ENCODE measurements at places on chromosomes 6 and 20.
A peak's percentile ranks its signal among the peaks of the same experiment; 100 is the strongest.

- no peak for DNase-seq
Measured at GRCh38 chr6:34546551-34547321, 9.4 kb downstream of the SPDEF start.

- no peak for DNase-seq
Measured at GRCh38 chr6:121770943-121771342, 335.5 kb downstream of the GJA1 start.

DNA sequence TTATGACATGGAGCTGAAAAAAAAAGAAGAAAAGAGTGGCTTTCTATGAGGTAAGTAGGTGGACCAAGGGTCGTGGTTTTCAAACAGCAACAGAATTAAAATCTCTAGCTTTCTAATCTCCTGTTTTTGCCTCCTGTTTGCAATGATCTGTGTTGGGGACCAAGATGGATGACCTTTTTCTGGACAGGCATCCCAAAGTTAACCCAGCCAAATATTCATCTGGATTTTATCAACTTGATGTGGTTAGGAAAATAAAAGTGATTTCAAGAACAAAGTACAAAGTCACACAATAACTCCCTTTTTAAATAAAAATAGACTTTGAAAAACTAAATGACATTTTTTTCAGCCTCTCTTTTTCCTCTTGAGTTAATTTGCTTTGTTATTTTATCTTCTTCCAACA lies 282.1 kb upstream of the PRDM1 start:
- no peak for DNase-seq

DNA sequence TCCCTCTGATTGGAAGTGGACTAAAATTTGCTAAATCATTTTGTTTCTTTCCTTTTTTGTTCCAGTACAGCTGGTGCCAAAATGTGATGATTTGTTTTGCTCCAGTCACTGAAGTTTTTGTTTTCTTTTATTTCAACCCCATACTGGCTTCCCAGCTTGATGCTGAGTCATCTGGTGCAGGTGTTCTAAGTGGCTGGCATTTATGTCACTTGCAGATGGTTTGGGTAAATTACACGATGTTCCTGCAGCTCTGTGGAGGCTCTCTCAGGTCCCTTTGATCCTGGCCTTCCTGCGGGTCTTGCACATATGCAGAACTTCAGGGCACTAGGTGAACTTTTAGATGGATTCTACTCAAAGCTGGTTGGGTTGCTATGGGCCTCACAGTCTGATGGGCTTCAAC lies 577.7 kb downstream of the HAO1 start:
- no peak for DNase-seq

DNA sequence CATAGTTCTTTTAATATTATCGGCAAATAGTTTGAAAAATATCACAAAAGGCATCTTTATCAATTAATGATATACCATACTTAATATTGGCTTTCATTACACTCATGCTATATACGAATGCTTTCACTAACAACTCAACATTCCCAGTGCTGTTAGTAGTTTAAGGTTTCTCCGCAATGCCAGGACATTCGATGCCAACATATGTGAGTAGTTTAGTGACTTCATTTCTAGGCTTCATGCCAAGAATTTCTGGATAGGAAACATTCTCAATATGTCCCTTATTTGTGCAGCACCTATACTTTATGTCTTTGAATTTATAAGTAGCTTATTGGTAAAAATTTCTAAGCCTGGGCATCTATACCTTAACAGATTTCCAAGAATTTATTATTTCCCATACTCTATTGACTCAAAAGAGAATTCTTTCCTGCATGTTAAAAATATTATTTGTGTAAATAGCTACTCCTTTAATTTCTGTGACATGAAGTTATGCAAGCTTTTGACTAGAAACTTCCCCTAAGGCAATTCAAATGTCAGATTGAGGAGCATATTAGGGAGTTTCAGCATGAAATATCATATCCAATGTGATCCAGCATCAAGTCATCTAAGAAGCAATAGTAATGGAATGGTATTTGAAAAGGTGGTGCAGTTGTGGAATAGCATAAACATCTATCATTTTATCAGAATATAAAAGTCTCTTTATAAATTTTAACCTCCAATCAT lies 236.0 kb upstream of the STXBP5 start:
- no peak for DNase-seq

GRCh38 chr6:109793792-109794191 lies 102.7 kb downstream of the FIG4 start:
- peak; percentile 59 for DNase-seq

DNA sequence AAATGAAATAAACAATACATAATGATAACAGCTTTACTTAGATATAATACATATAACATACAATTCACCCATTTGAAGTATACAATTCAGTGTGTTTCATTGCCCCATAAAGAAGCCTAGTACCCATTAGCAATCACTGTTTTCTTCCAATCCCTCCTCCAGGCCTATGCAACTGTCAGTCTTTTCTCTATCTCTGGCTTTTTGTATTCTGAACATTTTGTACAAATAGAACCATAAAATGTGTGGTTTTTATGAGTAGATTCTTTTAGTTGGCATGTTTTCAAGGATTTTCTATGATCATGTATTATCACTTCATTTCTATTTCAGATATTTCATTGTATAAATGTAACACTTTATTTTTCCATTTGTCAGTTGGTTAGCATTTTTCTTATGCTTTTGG lies 54.6 kb upstream of the MYO6 start:
- DNase-seq: no peak

GRCh38 chr6:727856-728255 lies 34.9 kb upstream of the EXOC2 start:
- DNase-seq: no peak

DNA sequence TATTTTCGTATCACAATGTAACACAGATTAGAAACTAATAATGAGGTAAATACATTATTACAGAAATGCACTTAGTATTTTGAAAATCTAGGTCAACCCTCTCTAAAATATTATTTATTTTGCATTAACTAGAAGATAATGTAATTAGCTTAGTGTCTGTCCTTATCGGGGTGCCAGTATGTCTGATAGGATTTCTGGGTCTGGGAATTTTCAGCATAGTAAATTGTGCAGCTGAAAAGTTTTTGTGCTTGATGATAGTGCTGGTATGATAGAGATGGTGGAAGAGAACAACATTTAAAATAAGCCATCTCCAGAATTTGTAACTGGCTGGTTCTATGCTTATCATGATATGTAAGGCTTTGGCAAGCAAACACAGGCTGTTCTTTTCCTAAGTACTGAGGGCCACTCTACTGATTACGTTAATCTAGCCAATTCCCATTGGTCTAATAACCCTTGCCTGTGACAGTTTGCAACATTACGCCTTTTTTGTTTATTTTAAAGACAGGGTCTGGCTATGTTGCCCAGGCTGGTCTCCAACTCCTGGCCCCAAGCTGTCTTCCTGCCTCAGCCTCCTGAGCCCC lies 50.8 kb downstream of the PREP start:
- no peak for DNase-seq

DNA sequence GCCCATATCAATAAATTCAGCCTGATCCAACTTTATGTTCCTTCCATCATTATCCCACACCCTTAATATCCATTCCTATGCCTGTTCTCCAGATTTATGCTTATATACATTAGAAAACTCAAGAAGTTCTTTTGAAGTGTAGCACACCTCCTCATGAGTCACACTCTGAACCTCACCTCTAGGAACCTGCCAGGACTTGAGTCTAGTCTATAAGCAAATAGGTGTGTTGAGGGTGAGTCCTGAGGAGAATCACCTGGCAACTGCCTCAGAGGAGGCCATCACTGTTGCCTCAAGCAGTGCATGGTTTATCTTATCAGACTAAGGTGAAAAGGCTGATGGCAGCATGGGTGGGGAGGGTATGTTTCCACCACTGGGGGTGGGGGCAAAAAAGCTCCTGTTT lies 496.7 kb downstream of the C6orf118 start:
- DNase-seq: no peak

DNA sequence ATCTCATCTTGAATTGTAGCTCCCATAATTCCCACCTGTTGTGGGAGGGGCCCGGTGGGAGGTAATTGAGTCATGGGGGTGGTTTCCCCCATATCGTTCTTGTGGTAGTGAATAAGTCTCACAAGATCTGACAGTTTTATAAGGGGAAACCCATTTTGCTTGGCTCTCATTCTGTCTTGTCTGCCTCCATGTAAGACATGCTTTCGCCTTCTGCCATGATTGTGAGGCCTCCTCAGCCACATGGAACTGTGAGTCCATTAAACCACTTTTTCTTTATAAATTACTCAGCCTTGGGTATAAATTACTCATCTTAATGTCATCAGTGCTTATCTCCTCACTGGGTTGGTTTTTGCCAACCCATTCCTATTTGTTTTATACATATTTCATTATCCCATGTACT lies 142.0 kb upstream of the GMDS start:
- DNase-seq: no peak

- no peak for DNase-seq
Measured at GRCh38 chr6:3687847-3688246, 63.7 kb downstream of the PXDC1 start.

DNA sequence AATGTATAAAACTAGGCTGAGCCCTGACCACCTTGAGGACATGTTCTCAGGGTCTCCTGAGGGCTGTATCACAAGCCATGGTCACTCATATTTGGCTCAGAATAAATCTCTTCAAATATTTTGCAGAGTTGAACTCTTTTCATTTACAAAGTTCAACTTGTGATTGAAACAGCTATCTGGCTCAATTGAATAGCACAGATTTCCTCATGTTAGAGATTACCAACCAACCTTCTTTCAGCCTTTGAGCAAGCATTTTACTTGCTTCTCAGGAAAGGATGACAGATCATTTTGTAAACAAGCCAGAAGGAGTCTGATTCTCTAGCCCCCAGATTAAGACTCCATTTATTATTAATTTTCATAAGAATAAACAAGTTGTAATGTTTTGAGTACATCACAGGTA lies 111.0 kb upstream of the DOK5 start:
- no peak for DNase-seq

DNA sequence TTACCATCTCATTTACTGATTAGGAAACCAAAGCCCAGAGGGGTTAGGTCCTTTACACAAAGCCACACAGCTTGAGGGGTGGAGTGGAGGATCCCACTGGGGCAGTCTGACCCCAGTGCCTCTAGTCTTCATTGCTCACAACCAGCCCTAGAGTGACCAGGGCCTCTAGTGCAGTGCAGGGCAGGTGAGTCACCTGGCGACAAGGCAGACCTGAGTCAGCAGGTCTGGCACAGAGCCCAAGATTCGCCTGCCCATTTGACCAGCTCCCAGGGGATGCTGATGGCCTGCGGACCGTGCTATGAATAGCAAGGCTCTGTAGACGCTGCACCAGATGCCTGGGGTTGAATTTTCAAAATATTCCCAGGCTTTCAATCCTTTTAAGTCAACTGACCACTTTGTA lies 29.9 kb downstream of the CDH26 start:
- peak; percentile 80 for DNase-seq

GRCh38 chr6:163998496-163998895 lies 584.0 kb downstream of the QKI start:
- DNase-seq: no peak

DNA sequence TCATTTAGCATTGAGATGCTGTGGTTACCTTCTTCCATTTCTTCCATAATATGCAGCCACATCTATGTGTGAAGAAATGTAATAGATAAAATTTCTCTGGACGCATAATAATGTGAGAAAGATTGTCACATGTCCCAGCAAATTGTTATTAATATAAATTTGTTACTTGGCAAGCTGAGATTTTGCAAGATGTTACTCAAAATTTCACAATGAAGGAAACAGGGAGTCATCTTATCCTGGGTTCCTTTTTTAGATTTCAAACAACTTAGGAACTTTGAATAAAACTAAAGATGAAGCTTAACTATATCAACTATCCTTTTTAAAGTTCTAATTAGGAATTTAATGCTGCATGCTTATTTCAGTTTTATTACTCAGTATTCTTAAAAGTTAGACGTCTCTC lies 3.6 kb downstream of the ESR1 start:
- DNase-seq: no peak

GRCh38 chr20:20204256-20204655 lies 151.9 kb downstream of the CFAP61 start:
- no peak for DNase-seq

- DNase-seq: no peak
Measured at GRCh38 chr20:49347156-49347555, 69.3 kb upstream of the ZNFX1 start.

DNA sequence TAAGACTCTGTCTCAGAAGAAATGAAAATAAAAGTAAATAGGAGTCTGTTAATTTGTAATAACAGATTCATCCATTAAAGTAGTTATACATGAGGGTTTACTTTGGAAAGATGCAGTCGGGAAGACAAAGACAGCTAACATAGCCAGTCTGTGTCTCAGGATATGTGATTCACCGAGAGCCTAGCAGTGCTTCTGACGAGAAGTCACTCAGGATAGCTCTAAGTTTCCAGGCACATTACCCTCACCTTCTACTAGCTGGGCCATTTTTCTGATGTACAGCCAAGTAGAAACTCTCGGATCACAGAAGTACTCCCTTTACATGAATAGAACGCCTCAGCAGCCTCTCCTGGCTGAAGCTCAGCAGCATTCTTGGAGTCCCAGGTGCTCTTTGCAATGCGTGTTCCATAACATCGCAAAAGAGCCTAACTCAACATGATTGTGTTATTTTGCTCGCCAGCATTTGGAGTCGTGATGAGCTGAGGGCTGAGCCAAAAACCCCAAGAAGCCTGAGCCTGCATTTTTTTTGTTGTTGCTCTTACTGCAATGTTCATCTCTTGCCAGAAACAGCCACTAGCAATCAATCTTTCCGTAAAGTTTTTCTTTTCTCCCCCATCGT lies 22.4 kb upstream of the TASP1 start:
- no peak for DNase-seq

GRCh38 chr6:31473780-31474761 lies 23.9 kb upstream of the MICB start:
- DNase-seq: peak; percentile 42

DNA sequence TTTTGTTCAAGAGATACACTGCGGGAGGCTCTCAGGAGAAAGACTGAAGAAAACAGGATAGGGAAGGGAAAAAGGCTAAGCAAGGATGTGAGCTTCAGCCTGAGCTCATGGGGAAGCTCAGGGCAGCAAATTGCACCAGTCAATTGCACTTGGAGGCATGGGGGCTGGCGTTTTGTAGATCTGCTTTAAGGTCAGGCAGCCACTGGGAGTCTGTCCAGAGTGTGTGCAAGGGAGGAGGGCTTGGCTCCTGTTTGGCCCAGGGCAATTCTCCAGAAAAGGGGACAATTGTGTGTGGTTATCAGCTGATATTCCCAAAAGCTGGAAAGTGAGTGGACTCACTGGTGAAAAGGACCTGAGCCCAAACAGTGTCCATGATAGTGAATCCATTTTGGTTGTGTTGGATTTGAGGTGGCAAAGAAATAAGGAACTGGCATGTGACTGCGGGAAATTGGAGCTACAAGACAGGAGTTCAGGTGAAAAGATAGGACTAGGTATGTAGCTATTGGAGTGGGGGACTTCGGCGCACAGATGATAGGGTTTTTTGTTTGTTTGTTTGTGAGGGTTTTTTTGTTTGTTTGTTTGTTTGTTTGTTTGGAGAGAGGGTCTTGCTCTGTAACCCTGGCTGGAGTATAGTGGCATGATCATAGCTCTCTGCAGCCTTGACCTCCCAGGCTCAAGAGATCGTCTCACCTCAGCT lies 22.3 kb upstream of the IER3 start:
- peak; percentile 86 for DNase-seq

DNA sequence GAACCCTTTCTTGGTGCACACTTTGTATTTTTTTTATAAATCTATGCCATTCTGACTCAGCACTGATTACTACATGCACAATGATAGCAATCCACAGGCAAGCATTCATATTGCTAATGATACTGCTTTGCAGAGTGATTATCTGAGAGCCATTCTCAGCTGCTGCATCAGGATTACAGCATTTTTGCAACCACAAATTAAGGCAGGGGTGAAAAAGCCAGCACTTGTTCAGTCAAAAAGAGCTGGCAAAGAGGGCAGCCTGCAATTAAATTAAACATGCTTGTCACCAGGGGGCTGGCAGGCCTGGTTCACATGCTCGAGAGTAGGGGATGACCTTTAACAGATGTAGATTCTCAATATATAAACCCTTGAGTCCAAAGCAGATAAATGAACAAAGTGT lies 40.7 kb upstream of the SLC17A4 start:
- DNase-seq: no peak
